NAMALWA (cell line): ENCODE measurements at places on chromosomes 16 and 17.

DNA sequence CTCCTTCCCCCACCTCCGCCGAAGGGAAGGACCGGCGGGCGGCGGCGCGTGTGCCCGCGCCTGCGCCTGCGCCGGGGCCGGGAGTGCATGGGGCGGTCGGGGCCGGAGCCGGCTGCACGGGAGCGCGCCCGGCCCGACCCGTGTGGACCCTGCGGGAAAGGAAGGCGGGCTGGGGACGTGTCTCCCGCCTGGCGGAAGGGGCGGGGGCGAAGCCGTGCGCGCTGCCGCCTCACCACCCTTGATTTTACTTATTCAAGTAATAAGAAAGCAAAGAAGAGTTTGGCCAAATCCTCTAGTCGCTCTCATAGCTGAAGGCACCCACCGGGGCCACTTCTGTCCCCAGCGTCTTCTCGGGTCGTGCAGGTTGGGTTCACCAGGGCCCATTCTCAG is 596 bp upstream of the PFN1 start:
- DNase-seq = peak; percentile 72

- no peak for DNase-seq
Observed at GRCh38 chr16:88430185-88430523, 22.9 kb upstream of the ZFPM1 start.

DNA sequence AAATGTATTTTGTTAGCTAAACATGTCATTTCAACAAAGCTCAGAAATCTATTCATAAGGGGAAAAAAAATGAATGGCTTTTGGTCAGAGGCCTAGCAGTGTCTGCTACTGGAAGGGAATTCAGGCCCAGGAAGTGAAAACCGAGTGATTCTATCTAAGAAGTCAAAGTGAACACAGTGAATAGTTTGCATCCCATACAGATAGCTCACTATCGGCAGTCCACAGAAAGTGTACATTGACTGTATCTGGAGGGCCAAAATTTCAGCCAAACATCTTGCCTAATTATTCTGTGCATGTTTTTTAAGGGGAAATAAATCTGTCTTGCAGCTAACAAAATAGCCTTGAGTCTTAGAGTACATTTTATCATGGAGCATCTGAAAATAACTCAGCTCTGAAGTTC is 214.4 kb upstream of the CACNG5 start:
- DNase-seq = no peak

DNA sequence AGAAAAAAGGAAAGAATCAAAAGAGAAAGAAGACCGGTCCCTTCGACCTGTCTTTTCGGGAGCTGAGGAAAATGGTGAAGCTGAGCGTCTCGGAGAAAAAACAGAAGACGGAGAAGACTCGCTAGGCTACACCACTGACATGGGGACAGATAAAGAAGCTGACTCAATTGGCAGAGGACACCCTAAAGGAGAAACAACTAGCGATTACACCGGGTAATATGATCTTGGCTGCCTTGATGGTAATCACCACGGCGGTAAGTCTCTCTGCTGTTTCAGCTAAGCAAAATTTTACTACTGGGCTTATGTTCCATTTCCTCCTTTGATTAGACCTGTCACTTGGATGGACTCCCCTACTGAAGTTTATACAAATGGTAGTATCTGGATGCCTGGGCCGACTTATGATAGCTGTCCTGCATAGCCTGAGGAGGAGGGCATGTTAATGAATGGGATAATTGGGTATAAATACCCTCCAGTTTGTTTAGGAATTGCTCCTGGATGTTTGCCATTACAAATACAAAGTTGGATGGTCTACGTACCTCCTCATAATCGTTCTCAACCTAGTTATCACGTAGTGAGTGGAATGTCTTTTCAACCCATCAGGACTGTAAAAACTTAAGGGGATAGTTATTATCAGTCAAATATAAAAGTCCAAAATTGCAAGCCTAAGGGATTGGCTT is 24.1 kb downstream of the ALOX15B start:
- no peak for DNase-seq
